GM12878 (cell line): ENCODE measurements at places on chromosomes 12 and 14. TPM values are rescaled to one million over a fixed set of nuclear protein-coding genes. Genes with fewer than 3 reads are reported as not detected.

The TSHR gene
- total RNA-seq: not detected in 2 replicates

The ACAD10 gene
- 20.4 and 21.5 TPM in 2 replicates for total RNA-seq

The SPX gene
- 0.11 TPM in 1 of 2 replicates, not detected in the other for total RNA-seq

The DLGAP5 gene
- 66.8 and 72.0 TPM in 2 replicates for total RNA-seq

- H3K4me3 ChIP-seq: no peak overlapping the region
- H3K36me3 ChIP-seq: no peaks in the 10 kb centered on the region
- DNase-seq: no peak
Observed at GRCh38 chr14:68965261-68965761, 13.8 kb downstream of the ACTN1 start.

- H3K4me3 ChIP-seq: no peak overlapping the region
- no peaks in the 10 kb centered on the region for H3K36me3 ChIP-seq
- H3K27me3 ChIP-seq: peaks cover 5% of the 10 kb centered on the region; the same call in 1 of the 2 replicates
- no peak for DNase-seq
Observed at GRCh38 chr12:48021485-48022179, 17.4 kb upstream of the COL2A1 start.

- H3K27ac ChIP-seq: no peak overlapping the region
- H3K36me3 ChIP-seq: no peaks in the 10 kb centered on the region
- H3K4me3 ChIP-seq: no peak overlapping the region
- H3K27me3 ChIP-seq: no peaks in the 10 kb centered on the region
Observed at GRCh38 chr12:70584332-70584731, 52.9 kb downstream of the PTPRB start.

- H3K4me3 ChIP-seq: no peak overlapping the region
- no peak for DNase-seq
- H3K36me3 ChIP-seq: peaks cover 2% of the 10 kb centered on the region
- H3K4me1 ChIP-seq: peaks cover 4% of the 10 kb centered on the region; the same call in 1 of the 2 replicates
Observed at GRCh38 chr12:109592195-109592904, 18.8 kb downstream of the MVK start.

- H3K4me3 ChIP-seq: no peak overlapping the region
- no peaks in the 10 kb centered on the region for H3K4me1 ChIP-seq
- no peak for DNase-seq
- H3K36me3 ChIP-seq: no peaks in the 10 kb centered on the region
- no peak overlapping the region for H3K27ac ChIP-seq
Observed at GRCh38 chr14:33056213-33056612, 117.5 kb downstream of the NPAS3 start.

DNA sequence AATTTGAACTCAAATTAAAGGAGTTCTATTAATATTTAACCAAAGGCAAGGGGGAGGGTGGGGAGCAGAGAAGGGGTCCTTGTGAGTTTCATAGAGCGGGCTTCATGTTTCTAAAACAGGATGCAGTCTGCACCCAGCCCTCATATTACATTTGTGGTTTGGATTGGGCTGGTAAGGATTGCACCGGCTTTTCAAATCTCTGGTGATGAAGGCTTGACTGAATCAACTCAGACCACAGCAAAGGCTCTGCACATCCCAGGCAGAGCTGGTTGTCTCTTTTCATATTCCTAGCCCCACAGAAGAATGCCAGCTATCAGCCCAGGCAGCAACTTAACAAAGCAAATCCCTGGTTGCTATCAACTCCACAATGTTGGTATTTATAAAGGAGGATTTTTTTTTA, 1221.4 kb downstream of the VRK1 start:
- H3K4me3 ChIP-seq: no peak overlapping the region
- no peaks in the 10 kb centered on the region for H3K36me3 ChIP-seq
- no peak for DNase-seq
- no peaks in the 10 kb centered on the region for H3K27me3 ChIP-seq
- H3K4me1 ChIP-seq: no peaks in the 10 kb centered on the region

DNA sequence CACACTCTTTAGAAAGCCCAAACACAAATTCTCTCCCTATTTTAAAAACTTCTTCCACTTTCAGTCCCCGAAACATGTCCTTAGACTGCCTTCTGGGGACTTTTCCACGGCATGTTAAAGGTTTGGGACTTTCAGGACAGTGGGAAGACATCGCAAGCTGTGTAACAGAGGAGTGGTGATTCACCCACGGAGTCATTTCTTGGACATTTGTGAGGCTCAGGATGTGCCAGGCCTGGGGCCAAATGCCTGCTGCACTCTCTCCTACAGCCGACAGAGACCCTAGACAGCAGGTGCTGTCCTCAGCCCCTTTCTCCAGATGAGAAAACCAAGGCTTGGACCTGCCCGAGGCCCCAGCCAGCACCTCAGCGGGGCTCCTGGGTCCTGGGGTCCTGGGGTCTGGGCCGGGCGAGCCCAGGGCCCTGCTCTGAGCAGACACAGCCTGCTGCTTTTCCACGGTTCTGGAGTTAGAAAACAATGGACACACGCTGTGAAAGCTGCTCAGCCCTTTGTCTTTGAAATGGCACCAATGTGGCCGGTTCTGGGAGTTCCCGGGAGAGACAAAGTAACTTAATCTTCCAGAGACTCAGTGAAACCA, 370.2 kb upstream of the SFSWAP start:
- no peaks in the 10 kb centered on the region for H3K36me3 ChIP-seq
- no peaks in the 10 kb centered on the region for H3K4me1 ChIP-seq
- no peak for DNase-seq
